ENCODE measurements at places on chromosomes 2 and 18. TPM values are rescaled to one million over a fixed set of nuclear protein-coding genes. Genes with fewer than 3 reads are reported as not detected.

The NAT8 gene
- total RNA-seq: not detected

The ATIC gene
- total RNA-seq: 41.0 TPM

The SALL3 gene
- total RNA-seq: not detected

The MTERF4 gene
- 34.0 TPM for total RNA-seq

The DPP10 gene
- 0.09 TPM for total RNA-seq

The TNFAIP6 gene
- total RNA-seq: 0.95 TPM

The FOXI3 gene
- not detected for total RNA-seq

The DSG3 gene
- 856 TPM for total RNA-seq

The UPP2 gene
- total RNA-seq: not detected

The CHRNG gene
- total RNA-seq: not detected

The TUBA4B gene
- total RNA-seq: not detected

The ACMSD gene
- not detected for total RNA-seq

The MARCHF4 gene
- not detected for total RNA-seq

The PSMA8 gene
- total RNA-seq: not detected

Data from esophagus squamous epithelium (tissue), 5 donors.